ENCODE measurements at places on chromosomes 3 and 15. TPM values are rescaled to one million over a fixed set of nuclear protein-coding genes. Genes with fewer than 3 reads are reported as not detected.

Gene ADGRG7
- total RNA-seq: not detected

Gene BFSP2
- total RNA-seq: 1.5 TPM

Gene SAMD7
- total RNA-seq: not detected

- DNase-seq: no peak
Measured at GRCh38 chr15:43880406-43881194, 53.8 kb downstream of the WDR76 start.

DNA sequence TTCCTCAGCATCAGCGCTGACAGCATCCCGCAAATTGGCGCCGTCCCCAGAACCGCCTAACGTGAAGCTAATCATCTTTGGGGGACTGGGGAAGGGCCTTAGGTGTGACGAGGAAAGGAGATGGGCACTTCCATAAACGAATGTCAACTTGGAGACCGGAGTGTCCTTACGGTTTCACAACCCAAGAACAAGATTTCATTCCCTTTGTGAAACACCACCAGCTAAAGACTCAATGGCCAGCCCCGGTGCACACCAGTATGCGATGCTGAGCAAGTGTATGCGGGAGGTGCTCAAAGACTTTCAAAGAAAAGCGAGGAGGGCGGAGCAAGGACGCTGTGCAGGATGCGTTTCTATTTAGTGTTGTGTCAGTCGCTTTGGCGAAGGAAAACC, 759 bp upstream of the TTBK2 start:
- DNase-seq: peak; percentile 20

- no peak for DNase-seq
Measured at GRCh38 chr3:48399387-48400172, 27.6 kb downstream of the FBXW12 start.

DNA sequence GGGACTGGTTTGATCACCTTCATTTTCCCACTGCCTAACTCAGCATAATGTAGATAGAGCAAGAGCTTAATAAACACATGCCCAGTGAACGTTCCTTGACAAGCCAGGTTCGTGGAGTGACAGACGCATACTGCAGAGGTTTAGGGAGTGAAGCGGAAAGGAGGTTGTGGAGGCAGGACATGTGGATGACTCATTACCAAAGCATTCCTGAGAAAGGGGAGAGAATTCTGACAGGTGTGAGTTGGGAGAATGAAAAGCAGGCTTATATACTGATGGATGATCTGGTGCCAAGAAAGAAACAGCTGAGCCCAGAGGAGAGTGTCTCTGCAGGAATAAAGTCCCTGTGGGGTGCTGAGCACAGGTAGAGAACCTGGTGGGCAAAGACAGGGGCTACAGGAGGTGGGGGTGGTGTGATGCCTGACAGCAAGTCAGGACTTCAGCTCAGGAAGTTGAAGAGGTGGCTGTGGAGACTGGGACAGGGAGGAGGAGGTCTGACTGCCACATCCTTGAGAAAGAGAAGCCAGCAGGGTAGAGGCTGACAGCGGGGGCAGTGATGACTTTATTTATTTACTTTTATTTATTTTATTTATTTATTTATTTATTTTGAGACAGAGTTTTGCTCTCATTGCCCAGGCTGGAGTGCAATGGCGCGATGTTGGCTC, 2.4 kb upstream of the RPL29 start:
- DNase-seq: no peak

DNA sequence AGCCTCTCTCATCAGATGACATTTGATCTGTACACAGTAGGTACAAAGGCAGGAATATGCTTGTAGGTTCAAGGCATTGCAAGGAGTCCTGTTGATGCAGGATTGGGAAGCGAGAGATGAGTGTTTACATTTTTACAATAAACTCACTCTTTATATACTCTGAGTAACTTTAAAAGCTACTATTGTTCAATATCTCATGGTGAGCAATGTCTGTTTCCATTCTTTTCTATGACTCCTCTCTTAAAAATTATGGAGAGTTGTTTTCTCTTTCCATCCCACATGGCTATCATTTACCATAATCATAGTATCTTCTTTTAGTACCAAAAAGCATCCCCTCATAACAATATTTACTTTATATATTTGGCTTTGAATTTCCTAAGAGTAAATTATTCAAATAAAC, 314.0 kb upstream of the CDIN1 start:
- no peak for DNase-seq

DNA sequence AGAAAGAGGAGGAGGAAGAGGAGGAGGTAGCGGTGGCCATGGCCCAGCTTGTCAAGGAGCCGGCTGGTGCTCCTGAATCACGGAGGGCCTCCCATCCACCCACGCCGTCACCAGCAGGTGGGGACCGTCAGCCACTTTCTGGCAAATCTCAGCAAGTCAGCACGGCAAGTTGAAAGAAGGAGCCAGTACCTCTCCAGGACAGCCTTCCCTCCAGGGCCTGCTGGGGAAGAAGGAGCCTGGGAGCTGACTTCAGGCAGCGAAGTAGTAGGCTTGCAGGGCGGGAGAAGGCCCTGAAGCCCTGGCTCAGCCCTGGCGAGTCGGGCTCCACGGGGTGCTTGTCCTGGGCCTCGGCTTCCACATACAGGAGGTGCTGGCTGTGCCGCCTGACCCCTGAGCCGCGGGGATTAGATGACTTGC, 99.2 kb upstream of the TRPM1 start:
- peak; percentile 49 for DNase-seq
